ENCODE measurements at places on chromosomes 6 and 20.

DNA sequence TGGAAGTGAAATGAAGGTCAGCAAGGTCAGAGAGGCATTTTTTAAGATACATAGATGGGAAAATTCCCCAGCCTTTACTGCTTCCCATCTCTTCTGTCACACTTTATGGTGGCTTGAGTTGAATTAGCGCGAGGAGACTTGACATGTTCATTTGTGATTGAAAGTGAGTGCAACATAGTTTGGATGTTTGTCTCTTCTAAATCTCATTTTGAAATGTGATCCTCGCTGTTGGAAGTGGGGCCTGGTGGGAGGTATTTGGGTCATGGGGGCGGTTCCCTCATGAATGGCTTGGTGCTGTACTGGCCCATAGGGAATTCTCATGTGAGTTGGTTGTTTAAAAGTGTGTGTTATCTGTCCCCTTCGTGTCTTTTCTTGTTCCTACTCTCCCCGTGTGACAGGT is 237.2 kb downstream of the CDKAL1 start:
- no peak for DNase-seq

GRCh38 chr6:164168595-164168994 is 754.1 kb downstream of the QKI start:
- DNase-seq: no peak

DNA sequence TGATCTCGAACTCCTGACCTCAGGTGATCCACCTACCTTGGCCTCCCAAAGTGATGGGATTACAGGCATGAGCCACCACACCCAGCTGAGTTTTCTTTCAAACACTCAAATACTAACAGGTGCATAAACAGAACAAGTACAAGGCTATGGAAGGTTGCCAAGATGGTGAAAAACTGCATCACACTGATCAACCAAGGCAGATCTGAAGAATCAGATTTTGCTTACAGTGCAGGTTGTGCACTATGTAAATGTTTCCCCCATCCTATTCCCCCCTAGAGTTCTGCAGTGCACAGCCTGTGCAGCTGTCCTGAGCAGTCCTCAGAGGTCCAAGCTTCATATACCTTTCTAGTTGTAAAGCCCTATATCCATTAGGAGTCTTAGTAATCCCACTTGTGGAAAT is 73.0 kb downstream of the GFRA4 start:
- no peak for DNase-seq

DNA sequence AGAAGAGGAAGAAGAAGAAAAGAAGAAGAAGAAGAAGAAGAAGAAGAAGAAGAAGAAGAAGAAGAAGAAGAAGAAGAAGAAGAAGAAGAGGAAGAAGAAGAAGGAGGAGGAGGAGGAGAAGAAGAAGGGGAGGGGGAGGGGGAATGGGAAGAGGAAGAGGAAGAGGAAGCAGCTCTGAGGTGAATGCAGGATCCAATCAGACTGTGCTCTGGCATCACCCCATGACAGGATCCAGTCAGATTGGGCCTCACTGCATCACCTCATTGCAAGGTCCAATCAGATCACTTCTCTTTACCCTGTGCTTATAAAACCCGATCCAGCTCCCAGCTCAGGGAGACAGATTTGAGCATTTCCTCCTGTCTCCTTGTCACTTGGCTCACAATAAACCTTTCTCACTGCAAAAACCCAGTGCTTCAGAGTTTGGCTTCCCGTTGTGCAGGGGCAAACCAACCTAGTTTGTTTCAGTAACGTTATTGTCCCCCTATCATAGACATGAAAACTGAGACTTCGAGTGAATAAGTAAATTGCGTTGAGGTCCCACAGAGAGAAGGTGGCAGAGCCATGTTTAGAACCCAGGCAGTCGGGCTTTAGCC is 28.6 kb upstream of the YWHAB start:
- DNase-seq: no peak

DNA sequence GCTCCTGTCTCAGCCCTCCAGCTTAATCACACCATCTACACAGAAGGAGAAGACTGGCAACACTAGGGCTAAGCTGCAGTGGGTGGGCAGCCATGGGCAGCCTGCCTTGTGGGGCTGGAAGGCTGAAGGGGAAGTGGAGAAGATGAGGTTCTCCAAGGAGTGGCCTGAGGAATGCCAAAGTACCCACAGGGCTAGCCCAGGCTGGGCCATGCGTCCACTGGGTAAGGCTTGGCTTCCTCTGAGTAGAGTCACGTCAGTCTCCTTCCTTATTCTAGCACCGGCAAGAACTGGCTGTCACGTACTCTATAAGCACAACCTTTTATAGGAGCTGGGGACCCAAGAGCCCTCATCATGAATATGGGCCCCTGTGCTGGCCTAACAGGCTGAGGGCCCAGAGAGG is 110.6 kb upstream of the SIRPA start:
- no peak for DNase-seq

DNA sequence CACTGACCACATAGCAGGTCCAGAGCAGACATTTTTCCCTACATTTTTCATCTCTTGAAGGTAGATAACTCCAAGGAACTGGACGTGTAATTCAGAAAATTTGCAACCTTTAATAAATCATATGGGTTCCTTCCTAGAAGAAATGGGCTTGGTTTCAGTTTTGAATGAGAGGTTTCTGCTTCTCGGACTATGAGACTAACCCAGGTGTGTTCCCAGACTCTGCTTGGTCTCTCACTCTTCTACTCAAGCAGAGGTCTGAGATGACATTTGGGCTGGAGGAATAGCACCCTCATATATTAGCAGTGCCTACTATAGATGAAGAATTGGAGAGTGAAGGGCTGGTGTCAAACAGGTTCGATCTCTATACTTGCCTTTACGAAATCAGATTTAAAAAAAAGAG is 231.2 kb downstream of the DOK5 start:
- DNase-seq: no peak

GRCh38 chr6:135116571-135116970 is 61.9 kb upstream of the HBS1L start:
- DNase-seq: no peak

DNA sequence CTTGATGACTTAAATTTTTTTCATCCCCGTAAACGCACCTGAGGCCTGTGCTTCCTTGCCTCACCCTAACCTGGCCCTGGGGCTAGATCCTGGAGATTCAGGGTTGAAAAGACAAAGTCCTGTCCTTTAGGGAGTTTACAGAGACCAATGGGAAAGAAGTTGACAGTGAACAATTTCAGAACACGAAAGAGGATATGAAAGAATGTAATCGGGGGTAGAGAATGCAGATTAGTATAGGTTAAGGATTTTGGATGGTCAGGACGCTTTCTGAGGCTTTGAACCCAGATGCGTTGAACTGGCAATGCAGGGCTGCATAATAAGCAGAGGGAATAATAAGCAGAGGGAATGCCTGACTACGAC is 1.7 kb upstream of the FBXO5 start:
- no peak for DNase-seq

DNA sequence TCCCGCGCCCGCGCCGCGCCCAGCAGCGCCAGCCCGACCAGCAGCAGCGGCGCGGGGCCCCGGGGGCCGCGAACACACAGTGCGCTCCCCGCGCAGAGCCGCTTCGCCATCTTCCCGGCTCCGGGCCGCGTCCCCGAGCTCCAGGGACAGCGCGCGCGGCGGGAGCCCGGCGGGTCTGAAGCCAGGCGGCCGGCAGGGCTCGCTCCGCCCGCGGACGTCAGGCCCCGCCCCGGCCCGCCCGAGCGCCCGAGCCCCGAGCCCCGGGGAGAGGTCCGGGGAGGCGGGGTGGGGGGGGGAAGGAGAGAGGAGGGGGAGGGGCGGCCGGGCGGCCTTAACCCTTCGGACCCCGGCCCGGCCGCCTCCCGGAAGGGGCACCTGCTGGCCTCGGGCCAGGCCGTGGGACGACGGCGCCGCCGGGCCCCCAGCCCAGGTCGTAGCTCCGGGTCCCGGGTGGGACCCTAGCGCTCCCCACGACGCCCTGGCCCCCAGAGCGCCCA is at the start of gene LAMA5:
LAMA5 (minus strand) TSS at position 177 of the 497 bp plus-strand sequence; CDS start at position 110, 67 bp downstream.
- DNase-seq: peak; percentile 30

GRCh38 chr20:62042025-62042820 is 23.5 kb downstream of the TAF4 start:
- no peak for DNase-seq

- no peak for DNase-seq
Observed at GRCh38 chr6:133245422-133245903, 4.3 kb downstream of the EYA4 start.

DNA sequence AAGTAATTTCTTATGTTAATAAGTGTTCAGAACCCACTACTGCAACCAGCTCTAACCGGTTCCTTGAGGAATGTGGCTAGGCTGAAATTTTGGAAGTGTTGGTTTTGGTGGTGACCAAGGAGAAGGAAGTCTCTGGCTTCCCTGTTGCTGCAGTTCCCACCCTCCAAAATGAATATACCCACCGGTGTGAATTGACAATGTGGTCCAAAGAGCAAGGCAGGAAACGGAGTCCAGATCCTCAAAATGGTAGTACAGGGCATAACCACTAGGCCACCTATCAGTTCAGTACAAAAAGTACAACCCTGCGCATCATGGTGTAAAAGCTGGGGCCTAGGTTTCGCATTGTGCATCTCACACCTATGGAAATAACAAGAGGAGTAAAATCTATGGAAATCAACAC is 2.8 kb downstream of the ADNP start:
- DNase-seq: no peak

DNA sequence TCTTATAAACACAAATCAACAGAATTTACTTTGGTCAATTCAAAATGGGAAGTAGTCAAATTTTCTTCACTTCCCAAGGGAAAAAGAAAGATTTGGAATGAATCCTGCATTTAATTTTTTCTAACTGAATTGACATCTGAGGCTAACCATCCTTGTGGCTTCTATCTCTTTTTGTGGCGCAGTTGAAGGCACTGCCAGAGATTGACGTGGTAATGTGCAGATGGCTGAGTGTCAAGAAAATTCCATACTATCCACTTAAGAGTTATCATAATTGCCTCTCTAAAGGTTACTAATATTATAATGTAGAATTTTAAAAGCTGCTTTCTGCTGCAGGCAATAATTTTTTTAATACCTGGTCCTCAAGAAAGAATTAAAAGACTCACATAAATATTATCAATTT is 162.3 kb downstream of the KLHL32 start:
- no peak for DNase-seq

DNA sequence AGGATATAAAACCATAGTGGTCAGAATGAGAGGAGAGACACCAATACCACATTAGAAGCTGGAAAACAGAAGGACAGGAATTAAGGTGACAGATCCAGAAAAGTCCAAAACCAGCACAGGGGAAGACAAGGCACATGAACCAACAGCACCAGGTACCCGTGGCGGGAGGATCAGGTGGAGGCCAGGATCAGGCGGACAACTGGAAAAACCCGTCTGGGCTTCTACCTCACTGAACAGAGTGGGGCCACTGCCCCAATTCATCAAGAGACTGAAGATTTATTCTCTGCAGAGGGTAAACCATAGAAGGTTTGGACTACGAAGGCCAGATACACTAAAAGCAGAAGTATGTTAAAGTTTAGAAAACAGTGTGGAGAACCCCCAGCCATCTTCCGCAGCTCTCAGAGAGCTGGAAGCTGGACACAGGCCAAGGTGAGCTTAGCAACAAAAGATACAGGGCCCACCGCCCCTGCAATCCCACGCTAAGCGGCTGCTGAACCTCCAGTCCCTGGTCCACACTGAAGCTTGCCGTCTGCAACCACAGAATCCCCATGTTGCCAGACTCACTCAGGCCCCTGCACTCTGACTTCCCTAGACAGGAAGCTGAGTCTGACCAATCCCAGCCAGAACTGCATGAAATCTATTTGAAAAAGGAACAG is 29.9 kb downstream of the ABHD12 start:
- no peak for DNase-seq

- DNase-seq: no peak
Observed at GRCh38 chr20:15026759-15027158, 689.3 kb upstream of the FLRT3 start.

GRCh38 chr6:85157311-85157710 is 292.6 kb upstream of the NT5E start:
- DNase-seq: no peak

GRCh38 chr20:20740541-20740940 is 28.1 kb upstream of the RALGAPA2 start:
- DNase-seq: no peak

DNA sequence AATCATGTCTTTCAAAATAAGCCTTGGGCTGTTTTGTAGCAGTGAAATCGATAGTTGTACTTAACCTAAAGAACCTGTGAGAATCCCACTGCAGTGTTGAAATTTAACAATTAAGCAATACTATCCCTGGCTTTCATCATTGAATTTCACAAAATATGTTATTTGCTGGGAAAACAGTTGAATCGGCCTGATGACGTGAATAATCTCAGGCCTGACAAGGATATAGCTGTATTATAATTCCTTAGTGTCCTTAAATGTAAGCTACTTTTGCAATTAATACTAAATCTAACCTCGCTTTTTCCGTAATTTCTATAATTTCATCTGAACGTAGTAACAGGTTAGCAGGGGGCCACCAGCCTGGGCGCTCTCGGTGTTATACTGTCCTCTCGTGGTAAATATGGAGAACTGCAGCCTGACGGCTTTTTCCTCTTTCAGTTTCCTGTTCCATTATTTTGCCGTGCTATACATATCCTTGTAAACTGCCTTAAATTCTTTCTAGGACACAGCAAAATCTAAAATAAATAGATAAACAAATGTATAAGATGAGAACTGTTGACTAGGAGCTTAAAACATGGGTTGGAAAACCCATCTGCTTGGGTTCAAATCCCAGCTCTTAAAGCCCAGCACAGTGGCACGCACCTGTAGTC is 24.0 kb downstream of the MTFR2 start:
- peak; percentile 35 for DNase-seq

GRCh38 chr6:125974214-125974866 is 12.0 kb upstream of the TRMT11 start:
- peak; percentile 61 for DNase-seq

- no peak for DNase-seq
Observed at GRCh38 chr20:15011631-15012030, 674.2 kb upstream of the FLRT3 start.

DNA sequence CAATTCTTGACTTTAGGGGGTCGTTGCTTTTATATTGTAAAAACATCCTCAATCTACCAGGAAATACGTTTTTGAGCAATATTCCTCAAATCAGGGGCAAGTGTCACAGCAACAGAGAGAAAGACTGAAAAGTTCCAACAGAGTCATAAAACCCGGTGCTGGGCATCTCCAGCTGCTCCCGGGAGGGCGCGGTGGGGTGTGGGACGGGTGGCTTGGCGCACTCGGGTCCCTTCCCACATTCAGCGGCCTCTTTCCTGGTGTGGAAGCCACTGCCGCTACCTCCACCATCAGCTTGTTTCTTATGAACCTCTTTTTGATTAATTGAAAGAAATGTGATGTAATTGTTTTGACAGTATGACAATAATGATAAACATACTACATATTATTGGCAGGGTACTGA is 98.2 kb downstream of the IRF4 start:
- DNase-seq: no peak

DNA sequence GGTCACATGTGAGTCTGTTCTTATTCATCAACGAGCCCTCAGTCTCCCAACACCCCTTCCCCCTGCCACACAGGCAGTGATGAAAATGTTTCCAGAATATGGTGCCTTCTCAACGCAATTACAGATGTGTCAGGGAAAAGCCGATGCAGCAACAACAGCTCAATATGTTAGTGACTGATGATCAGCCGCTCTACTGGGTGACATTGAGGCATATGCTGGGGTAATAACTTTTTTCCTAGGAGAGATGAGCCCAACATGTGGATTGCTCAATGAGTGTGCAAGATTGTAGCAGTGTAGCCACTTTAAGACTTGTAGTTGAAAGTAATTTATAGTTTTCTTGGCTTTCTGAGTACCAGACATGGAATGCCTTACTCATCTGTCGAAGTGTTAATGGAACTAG is 49.4 kb downstream of the DTD1 start:
- DNase-seq: no peak

- no peak for DNase-seq
Observed at GRCh38 chr6:19181211-19181610, 656.0 kb upstream of the ID4 start.

Data from NCI-H1105 (cell line).